ENCODE measurements at places on chromosomes 13 and 19.

GRCh38 chr19:44603201-44603945 is 10.0 kb upstream of the IGSF23 start:
- DNase-seq, result no peak

DNA sequence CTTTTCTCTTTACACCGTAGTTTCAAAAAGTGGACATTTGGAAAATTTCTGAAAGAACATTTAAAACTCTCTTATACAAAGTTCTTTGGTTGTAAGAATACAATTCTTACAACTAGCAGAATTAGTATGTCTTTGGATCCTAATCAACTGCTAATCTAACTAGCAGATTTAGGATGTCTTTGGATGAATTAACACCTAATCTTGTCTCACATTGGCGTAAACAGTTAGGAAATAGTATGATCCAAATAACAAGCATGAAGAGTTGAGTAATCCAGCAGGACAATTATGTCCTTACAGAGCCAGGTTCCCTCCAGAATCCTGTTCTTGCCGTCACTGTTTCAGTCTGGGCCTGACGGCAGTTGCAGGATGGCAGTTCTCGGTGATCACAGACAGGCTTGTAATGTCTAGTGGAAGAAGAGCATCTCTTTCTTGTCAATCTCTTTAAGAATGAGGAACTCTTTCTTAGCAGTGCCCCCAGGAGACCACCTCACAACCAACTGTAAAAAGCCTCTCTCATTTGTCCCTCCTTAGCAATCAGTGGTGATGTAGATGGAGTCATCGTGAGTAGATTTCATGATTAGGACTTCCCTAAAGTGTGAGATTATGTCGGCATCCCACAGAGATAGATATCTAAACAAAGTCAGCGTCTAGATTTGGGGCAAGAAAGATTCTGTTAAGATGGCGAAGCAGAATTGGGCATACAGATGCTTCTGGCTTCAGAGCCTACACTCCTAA is 5.7 kb upstream of the TNFSF13B start:
- DNase-seq, result no peak

GRCh38 chr13:50379584-50379983 is 364.3 kb downstream of the KCNRG start:
- DNase-seq, result no peak

DNA sequence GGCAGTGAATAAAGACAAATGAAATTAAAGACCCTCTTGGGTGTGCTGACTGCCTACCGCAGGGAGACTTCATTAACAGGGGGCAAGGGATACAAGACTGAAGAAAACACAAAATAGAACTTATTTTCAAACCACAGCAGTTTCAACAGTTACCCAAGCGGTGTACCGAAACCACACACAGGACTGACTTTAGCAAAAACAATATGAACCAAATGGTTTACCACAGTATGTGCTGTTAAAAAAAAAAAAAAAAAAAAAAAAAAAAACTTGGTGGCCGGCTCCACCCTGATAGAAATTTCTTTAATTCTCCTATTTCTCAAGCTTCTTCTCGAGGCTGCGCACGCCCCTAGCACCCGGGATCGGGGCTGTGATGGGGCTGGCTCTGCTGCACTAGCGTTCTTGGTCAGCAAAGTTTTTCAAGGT is 42.6 kb downstream of the KLF2 start:
- DNase-seq, result peak; percentile 77

DNA sequence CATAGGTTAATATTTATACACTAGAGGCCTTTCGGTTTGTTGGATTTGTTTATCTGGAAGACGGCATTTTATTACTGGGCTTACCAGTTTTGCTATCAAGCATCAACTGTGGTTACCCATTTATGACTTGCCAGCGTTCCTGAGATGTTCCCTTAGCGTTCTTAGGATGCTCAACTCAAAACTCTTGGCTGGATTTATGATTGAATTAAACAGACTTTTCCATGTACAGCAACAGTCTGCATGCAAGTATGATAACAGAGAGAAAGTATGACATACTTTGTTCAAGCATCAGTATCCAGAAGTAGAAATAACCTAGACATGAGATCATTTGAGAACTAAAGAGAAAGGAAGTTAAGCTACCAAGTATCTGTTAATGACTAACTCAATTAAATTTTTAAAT is 29.9 kb upstream of the RNF113B start:
- DNase-seq, result no peak

GRCh38 chr13:71619096-71619495 is 247.9 kb downstream of the DACH1 start:
- no peak for DNase-seq

DNA sequence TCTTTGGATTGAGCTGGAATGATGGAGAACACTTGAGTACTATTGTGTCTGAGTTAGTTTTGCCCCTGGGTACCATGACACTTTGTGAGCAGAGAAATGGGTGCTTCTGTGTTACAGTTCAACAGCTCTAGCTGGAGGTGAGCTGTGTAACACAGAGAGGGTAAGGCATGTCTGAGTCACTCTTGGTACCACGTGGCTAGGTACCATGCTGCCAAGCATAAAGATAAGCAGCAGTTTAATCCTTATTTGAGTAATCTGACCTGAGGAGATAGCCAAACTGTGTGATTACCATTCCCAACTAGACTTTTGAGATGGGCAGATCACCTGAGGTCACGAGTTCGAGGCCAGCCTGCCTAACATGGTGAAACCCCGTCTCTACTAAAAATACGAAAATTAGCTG is 122.0 kb downstream of the OLFM4 start:
- DNase-seq, result no peak

GRCh38 chr13:44307844-44308243 is 65.8 kb upstream of the SERP2 start:
- DNase-seq, result no peak

- no peak for DNase-seq
These were observed 528.7 kb upstream of the KLF12 start for GRCh38 chr13:74662905-74663304.

DNA sequence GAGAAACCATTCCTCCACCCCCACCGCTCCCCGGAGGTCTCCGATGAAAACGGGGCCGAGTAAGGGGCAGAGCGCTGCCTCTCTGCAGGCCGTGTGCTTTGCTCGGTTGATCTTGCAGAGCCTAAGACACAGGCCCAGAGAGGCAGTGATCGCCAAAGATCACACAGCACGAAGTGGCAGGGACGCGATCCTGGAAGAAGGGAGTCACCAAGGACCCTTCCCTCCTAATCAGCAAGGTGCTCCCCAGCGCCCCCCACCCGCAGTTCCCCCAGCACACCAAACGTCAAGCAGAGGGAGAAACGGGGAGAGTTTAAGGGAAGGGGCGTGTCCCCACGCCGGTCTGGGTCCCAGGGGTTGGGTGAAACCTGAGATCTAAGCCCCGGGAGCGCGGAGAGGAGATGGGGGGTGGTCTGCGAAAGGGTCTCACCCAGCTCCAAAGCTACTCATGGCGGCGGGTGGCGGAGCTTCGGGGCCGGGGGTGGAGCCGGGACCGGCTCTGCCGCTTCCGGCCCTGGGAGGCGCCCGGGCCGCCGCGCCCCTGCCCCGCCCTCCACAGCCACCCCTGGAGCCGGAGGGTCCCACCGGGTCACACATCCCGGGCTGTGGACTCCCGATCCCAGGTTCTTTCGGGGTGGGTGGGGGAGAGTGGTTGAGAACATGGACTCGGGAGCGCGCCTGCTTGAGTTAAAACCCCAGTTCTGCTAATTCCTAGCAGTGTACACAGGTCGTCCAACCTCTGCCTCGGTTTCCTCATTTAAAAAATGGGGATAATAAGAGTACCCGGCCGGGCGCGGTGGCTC is at the start of gene EML2:
Gene EML2, minus strand, starts transcription at position 468 of the 800 bp plus-strand sequence. Its CDS starts 21 bp downstream, at position 447.
- peak; percentile 51 for DNase-seq

DNA sequence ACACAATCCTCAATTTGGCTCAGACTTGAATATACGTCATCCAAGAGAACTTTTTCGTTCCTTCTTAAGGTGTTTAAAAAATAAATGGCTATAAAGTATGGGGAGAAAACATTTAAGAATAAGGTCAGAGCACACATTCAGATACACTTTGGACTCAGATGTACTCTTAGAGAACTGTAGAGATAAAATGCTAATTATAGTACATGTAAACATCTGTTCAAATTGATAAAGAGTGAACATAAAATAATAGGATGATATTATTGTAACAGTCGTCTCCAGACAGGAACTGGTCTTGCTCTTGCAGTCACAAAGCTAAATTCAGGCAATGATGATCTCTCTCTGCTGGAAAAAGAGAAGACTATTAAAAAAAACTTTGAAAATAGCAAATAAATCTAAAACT is 91.4 kb downstream of the RBM26 start:
- DNase-seq, result no peak

- no peak for DNase-seq
These were observed 186.8 kb downstream of the PRR20E start for GRCh38 chr13:57353831-57354230.

DNA sequence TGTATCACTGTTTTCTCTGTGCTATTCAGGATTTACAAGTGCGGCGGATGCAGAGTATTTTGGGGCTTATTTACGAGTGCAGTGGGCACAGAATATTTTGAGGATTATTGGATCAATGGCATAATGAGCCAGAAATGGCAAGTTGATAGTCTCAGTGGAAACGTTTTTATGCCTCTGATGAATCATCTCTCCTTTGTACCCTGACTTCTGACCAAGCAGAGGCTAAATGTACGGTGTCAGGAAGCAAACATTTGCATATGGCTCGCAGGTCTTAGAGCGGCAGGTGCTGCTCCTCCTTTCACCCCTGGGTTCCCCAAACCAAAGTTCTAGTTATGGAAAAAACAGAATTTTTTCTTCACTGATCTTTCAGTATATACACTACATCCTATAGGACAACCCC is 94.5 kb downstream of the LIG4 start:
- no peak for DNase-seq

DNA sequence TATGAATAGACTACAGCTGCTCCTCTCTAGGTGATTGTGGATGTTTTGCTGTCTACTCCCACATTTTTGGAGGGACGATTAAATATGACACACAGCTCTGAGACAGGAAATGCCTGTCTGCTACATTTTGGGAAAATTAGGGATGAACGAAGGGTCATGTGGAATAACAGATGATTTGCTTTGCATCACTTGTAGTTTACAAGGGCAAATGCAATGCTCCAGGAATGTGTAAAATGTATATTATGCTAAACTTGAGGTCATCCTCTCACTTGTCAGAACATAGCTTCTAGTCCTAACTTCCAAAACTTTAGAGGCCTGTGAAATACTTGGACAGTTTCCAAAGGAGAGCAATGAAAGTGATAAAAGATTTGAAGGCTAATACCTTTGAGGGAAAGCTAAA is 284.2 kb upstream of the DACH1 start:
- no peak for DNase-seq

DNA sequence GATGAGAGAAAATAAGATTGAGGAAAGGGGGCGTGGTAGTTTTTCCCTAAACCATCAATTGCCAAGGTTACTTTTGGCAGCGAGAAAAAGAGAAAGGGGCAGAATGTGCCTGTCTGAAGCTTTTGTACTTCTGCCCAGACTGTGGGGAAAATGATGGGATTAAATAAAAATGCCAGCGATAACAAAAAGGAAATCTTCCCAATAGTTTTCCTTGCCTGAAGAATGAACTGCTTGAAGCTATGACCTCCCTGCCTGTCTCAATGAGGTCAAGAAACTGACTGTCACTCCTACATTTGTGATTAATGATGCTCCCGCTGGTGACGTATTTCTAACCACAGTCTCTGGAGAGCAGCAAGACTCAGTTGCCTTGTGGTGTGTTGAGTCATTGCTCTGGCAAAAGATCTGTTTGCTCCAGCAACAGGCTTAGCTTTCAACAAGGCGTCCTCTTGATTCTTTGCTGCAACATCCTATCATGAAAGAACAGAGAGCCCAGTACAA is 1051.5 kb downstream of the DIAPH3 start:
- no peak for DNase-seq

DNA sequence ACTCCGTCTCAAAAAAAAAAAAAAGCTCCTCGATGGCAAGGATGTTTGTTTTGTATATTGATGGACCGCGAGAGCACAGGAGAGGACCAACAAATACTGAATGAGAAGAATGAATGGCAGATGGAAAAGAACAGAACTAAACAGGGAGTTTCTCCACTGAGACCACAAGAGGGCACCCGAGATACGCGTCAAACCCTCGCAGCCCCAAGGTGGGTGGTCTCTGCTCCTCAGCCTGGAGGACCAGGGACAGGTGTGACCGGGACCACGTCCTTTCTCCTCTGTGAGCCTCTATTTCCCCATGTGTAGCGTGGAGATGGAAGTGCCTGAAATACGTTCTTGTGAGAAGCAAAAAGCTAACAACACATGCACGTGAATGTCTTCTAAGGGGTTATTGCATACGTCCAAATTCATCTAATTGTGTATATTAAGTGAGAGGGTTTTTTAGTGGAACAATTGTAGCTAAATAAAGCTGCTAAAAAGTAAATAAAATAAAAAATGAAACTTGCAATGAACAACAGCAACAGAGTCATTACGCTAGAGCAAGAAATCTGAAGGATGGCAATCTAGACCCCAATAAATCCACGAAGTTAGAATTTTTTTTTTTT is 8.3 kb upstream of the CDC42EP5 start:
- peak; percentile 37 for DNase-seq

- DNase-seq, result no peak
These were observed 2.6 kb downstream of the MRPL54 start for GRCh38 chr19:3765121-3765520.

GRCh38 chr13:59352600-59352999 is 811.1 kb downstream of the DIAPH3 start:
- no peak for DNase-seq

- DNase-seq, result no peak
These were observed 1109.0 kb downstream of the UQCRFS1 start for GRCh38 chr19:28103921-28104320.

DNA sequence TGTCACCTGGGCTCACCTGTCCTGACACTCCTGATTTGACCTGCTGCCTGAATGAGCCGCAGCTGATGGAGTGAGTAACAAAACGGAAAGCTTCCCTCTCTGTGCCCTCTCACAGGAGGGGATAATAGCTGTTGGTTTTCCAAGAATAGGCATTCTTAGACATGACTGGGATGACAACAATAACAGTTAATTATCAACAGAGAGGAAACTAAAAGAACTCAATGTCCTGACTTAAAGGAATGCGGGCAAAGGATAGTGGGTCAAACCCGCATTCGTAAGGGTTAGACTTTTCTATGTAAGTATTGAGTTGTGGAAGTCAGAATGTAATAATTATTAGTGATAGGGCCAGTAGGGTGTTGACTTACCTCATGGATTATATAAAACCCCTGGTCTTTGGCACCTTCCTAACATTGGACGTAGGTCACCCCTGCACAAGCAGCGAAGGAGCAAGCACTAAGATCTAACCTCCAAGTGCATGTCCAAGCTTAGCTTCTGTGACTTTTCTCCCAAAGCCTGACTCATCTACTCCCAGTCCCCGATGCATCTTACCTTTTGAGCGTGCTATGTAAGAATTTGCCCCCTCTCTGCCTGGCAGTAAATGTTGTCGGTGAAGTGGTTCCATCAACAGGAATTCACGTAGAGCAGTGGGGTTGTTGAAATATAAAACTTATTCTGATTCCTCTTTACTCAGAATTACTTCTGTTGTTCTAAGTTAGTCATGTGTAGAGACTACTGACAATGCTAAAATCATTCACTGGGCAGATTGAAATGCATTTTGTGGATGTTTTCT is 442.3 kb downstream of the FGF9 start:
- no peak for DNase-seq

All from CD4-positive, alpha-beta T cell treated with Interleukin-15 for 4 hours (primary cell).